Activated T-helper 1 cell treated with anti-CD3 and anti-CD28 coated beads, Interleukin-12 subunit alpha, Interleukin-12 subunit beta, Interleukin-2, Interleukin-4 antibody, amounts not matched to agents 30 ng/mL and 10 ng/mL and 1 ng/mL, durations not matched to agents 14 hours and 24 hours and 36 hours (primary cell): ENCODE measurements at places on chromosomes 2 and 18.

GRCh38 chr18:79450289-79451080 is 54.8 kb downstream of the NFATC1 start:
- DNase-seq: no peak

DNA sequence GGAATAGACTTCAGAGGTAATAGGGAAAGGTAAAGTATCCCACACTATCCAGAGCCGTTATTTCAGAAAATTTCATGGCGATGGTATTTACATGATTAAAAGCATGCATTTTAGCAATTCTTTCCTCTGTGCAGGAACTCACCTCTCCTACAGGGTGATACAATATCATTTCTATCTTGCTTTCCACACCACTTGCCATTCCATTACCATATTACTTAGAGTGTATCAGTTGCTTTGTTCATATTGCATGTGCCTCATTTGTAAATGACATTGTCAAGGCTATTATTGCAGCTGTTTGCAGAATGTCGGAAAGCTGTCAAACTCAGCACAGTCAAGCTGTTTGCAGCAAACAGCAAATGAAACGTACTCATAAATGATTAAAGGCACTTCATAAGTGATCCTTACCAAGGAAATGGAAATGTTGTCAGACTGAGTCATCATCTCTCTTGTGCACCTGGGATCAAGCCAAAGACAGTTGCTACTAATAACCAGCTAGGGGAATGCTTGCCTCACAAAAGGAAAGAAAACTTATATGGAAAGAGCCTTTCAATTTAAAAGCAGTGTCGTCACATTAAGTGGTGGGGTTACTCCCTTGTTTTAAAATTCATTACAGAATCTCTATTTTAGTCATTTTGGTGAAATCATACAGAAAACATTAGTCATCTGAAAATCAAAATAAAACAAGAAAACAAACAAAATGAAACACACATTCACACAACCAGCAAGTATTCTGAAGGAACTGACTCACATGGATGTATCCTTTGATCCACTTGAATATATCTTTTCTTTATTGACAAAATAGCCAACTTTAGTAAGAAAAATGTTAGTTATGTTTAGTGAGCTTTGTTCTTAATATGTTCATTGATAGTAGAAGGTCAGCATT is 1064.1 kb upstream of the CNTNAP5 start:
- no peak for DNase-seq

- DNase-seq: peak; percentile 17
Observed at GRCh38 chr18:62585274-62586150, 62.7 kb downstream of the ZCCHC2 start.

DNA sequence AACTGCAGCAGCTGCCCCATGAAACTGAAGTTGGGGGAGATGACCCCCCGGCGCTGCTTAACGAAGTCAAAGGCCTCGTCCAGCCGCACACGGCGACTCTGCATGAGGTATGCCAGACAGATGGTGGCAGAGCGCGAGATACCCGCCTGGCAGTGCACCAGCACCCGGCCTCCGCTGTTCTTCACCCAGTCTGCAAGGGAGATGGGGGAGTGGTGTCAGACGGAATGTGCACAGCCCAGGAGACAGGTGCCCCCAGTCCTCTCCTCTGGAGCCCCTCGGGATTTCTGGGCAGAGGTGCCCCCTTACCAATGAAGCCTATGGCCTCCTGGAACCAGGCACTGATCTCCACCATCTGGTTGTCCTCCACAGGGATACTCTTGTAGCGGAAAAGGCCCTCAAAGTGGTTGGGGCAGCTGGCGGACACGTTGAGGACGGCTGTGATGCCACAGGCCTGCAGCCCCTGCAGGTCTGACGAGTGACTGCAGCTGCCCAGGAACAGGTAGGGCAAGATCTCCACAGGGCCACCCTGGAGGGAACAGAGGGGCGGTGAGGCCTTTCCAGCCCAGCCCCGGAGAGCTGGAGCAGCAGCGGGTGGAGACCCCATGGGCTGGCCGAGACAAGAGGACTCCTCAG is 1.3 kb downstream of the DUSP2 start:
- DNase-seq: no peak

DNA sequence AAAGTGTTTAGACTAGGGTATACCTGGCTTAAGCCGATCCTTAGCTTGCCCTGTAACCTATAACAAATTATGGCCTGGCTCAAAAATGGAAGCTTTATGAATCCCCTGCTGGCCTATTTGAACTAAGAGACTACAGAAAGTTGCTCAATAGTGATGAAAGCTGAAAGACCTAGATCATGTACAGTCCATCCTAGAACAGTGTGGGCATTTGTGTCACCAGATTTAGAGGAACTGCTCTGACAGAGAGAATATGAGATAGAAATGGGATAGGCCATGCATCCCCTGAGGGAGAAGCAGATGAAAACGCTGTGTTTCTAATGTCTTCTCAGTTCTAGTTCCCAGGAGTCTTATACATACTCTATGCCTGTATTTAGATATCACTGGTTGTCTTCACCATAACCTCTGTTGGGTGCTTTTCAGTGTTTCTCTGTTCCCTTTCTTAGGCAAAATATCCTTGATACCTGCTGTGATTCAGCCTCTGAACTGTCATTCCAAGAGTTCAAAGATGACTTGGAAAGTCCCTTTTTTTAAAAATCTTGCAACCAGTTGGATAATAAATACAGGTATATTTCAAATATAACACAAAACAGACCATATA is 246.9 kb upstream of the SLC39A10 start:
- DNase-seq: no peak

- DNase-seq: no peak
Observed at GRCh38 chr18:48986851-48987761, 36.3 kb upstream of the SMAD7 start.

DNA sequence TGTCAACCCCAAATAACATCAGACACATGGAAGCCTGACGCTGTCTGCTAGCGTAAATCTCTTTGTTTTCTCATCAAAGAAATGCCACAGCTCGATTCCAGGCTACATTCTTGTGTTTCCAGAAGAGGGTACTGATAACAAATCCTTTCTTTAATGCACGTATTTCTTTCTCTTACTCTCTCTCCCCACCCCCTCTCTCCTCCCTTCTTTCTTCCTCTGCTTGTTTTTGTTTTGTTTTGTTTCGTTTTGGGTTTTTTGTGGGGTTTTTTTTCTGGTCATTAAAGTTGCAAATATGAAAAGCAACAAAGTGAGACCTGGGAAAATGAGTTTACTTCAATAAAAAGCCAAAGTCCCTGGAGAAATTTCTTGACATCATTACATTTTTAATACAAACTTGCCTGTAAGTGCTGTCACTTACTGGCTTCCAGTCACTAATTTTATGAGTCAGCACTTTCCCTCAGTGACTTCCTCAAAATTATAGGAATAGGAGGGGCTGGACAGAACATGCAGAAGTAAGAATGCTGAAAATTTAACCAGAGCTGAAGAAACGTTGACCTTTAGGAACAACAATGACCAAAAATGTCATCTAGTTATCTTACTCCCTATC is 106.7 kb upstream of the NABP1 start:
- DNase-seq: peak; percentile 18

- no peak for DNase-seq
Observed at GRCh38 chr2:236867441-236868260, 218.0 kb upstream of the COPS8 start.

DNA sequence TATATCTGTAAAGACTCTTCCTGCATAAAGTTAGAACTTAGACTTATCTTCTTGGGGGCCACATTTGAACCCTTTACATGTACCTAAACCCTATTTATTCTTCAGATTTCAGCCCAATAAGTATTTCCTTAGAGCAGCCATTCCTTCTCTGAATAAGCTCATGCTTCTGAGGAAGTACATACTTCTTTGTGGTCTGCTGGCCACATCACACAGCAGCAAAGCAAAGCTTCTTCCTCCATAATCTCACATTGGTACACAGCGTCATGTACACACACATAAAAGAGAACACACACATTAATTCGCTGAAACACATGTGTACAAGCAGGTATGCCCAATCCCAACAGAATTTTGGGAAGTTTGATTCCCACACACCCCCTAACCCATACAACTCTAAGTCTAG is 331.0 kb downstream of the CDH2 start:
- DNase-seq: no peak
